ENCODE measurements at places on chromosomes 16 and 17. TPM values are rescaled to one million over a fixed set of nuclear protein-coding genes. Genes with fewer than 3 reads are reported as not detected.

- DNase-seq, result no peak
Observed at GRCh38 chr16:48526058-48526957, 83.7 kb downstream of the N4BP1 start.

GRCh38 chr16:188674-189073, 8.4 kb downstream of the HBQ1 start:
- DNase-seq, result no peak

DNA sequence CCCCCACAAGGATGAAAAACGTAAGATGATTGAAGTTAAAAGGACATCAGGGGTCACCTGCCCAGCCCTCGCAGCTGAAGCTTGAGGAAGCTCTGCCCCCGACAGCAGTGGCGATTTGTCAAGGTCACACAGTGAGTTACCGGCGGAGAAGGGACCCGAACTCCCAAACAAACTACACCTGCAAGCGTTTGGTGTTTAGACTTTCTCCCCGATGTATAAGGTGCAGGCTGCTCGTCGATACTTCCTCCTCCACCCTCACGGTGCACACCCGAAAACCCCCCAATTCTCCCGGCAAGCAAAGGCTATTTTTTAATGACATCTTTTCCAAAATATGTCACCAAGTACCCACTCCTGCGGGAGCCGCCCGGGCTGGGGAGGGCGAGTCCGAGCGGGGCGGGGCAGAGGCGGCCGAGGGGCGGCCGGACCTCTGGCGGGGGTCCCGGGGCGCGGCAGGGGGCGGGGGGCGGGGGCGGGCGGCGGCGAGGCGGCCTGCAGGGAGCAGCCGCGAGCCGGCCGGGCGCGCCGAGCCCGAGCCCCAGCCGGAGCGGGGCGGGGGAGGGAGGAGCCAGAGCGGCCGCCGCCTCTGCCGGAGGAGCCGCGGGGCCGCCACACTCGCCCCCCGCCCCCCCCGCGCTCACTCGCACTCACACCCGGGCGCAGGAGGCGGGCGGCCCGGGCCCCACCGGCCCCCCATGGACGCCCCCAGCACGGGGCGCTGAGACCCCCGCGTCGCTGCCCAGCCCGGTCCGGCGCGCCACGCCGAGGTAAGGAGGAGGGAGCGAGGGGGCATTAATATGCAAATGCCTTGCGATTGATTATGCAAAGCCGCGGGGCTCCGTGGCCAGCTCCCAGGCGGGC, at the start of gene THRA:
Gene THRA (plus strand): TSS at position 637 of the 858 bp plus-strand sequence. CDS start 11,524 bp downstream, outside the sequence.
- peak; percentile 60 for DNase-seq

PCGF2 gene
- 7.4 TPM for total RNA-seq

C16orf54 gene
- total RNA-seq, result 18.0 TPM

ASGR1 gene
- total RNA-seq, result 1.8 TPM

Data from activated T-helper 2 cell treated with anti-CD3 and anti-CD28 coated beads, Interferon-gamma antibody, Interleukin-2, Interleukin-4, amounts not matched to agents 10 μg/mL and 5 μg/mL and 100 μg/mL, durations not matched to agents 14 hours and 24 hours and 36 hours (primary cell).